Activated CD8-positive, alpha-beta memory T cell treated with anti-CD3 and anti-CD28 coated beads for 4 hours (primary cell): ENCODE measurements at places on chromosomes 6 and 20.

DNA sequence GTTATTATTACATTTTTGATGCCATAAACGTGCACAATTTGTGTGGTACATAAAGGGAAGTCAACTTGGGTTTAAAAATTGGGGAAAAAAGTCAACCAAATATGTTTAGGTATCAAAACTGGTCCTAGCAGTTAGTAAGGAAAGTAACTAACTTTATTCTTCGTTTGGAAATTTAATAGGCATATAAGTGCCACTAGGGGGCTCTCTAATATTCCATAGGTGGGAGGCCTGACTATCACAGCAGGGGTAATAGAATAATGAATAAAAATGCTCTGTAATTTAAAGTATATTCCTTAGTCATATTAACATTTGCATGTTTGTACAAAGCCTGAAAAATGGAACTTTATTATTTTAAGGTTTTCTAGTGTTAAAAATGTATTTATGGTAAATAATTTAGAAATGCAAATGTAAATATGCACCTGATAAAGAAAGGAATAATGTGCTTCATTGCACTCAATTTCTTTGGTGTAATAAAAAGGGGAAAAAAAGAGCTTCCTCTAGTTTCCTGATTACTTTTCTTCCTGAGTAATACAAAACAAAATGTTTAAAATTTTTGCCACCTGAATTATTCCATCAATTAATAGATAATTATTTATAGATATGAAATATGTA lies 125.7 kb upstream of the HDAC2 start:
- no peak for DNase-seq

DNA sequence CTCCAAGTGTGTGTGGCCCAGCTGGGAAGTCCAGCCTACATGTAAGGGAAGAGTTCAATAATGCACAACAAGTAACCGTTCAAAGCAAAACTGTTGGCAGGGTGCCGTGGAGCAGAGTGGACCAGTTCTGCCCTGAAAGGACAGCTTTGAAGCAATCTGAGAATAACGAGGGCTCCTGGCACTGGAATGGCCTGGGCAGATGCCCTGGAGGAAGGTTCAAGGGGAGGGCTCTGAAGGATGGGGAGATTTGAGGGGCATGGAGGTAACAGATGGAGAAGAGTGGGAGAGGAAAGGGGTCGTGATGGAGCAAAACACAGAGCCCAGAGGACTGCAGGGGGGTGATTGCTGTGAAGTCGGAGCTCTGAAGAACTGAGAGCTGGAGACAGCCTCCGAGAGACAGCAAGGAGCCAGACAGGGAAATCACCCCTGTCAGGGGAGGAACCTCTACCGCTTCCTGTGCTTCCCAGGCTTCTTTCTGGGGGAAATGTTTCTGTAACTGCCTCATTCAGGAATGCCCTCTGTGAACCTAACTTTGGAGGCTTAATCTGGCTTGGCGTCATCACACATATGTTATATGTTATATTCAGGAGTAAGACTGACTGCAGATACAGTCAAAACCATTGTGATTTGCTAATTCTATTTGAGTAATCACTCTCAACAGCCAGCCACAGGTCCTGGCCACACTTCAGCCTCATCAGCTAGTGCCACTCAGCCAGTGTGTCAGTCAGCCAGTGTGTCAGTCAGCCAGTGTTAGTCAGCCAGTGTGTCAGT lies 41.2 kb downstream of the ZC3H12D start:
- DNase-seq, result no peak

DNA sequence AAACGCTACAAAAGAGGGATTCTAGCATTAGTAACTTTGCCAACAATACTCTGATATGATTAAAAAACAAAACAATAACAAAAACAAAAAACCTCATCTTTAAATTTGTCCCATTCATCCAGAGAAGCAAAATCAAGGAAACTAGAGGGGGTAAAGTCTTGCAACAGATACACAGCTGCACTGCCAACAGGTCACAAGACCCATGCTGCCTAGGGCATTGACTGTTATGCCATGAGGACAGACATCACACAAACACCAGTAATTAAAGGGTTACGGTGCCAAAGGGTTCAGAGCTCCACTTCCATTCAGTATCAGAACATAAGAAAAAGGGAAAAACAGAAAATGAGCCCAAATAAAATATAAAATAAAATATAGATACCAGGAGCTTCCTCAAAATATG lies 1.6 kb downstream of the TBC1D20 start:
- no peak for DNase-seq

DNA sequence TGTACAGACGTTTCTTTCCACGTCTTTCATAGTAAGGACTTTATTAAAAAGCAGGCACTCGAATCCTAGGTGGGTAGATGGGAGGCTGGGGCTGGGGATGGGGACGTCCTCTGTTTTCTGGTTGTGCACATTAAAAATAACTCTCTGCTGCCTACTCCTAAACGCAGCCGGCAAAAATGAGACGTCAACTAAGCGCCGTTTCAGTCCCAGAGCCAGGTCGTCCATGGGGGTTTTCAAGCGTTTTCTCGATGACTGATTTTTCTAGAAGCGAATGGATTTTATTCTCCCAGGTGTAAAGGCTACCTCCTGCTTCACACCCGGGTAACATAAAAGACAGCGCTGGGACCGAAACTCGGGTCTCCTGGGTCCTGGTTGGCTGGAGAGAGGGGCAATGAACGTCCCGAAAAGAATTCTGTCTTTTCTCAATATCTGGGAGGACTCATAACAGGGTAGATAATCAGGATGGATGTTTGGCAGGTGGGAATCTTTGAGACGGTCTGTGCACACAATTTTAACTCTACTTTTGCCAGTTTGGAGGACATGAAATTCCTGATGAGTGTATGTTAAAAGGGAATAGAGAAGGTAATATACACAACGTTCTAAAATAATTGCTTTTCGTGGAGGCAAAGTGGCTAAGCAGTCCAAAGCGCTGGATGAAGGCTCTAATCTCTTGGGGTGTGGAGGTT lies 25.2 kb downstream of the GPX6 start:
- DNase-seq, result no peak

- DNase-seq, result no peak
Measured at GRCh38 chr20:59937150-59937549, 3.0 kb downstream of the PPP1R3D start.

GRCh38 chr20:51528263-51529027 lies 14.1 kb downstream of the NFATC2 start:
- peak; percentile 62 for DNase-seq

- no peak for DNase-seq
Measured at GRCh38 chr6:6844530-6844929, 256.0 kb downstream of the LY86 start.

DNA sequence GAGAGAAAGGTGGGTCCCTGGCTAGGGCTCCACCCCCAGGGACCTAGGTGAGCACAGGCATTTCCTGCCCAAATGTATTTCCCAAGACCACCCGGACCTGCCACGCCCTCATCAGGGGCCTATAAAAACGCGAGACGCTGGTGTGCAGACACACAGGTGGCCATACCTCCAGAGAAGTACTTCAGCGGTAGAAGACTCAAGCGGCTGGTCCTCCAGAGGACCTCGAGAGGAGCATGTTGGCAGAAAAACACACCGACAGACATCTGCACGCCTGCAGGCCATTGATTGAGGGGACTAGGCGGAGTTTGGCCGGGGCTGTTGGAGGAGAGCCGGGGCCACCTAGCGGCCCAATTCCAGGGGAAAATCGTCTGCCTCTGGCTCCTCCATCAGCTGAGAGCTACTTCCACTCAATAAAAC lies 695.8 kb upstream of the MMS22L start:
- DNase-seq, result no peak

DNA sequence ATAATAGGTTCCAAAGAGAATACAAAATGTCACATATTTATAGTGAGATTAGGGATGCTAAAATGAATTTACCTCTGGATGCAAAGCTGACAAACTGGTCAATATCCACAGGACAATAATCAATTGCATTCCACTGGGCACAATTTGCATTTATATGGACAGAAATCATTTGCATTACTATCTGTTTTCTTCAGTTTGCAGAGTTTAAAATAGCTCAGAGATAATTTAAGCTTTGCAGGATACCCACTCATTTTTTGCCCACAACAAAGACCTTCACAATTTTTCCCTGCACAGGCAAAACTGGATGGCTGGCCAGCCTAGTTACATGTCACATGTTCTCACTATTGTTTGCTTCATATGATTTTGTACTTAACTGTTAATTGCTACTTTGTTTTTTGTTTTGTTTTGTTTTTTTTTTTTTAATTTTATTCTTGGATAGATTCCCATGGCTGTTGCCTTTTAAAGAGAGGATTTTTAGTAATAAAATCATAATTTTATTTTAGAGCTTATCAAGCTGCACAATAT lies 483.5 kb downstream of the UTRN start:
- DNase-seq, result no peak

DNA sequence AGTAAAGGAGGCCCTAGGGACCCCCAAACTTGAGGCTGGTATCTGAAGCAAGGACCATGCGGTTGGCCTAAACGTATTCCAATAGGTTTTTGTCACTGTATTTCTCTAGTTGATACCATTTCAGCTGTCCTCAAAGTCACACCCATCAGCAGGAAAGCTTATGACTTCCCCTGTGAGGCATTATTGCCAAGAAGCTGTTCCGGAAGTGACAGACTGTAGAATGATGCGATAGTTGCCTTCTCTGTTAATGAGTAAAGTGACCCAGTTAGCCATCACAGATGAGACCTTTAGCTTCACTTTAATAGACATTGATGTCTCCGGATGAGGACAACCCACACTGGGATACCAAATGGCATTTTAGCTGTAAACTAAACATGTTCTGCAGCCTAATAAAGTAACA lies 147.9 kb downstream of the RNGTT start:
- no peak for DNase-seq

DNA sequence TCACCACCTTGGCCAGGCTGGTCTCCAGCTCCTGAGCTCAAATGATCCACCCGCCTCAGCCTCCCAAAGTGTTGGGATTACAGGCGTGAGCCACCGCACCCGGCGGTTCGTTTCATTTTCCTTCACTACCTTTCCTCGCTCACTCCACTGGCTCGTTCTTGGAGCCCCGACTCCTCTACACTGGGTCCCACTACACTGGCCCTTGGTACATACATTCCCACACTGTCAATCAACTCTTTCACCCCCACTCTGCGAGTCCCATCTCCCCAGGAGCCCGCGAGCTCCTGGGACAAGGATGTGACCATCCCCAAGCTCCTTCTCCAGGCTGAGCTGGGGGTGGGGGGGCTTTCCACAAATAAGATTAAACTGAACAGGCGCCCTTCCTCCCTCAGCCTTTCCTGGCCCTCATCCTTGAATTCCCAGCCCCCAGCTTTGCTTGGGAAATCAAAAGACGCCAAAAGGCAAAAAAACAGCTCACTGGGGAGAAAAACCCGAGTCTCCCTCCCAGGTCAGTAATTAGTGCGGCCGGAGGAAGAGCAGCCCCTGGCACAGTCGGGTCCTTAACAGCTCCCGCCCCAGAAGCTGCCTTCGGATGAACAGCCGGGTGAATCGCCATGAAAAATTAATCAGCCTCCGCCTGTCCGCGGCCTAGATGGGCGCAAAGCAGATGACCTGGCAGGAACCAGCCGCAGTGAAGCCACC lies 42.8 kb upstream of the LY86 start:
- DNase-seq, result no peak

DNA sequence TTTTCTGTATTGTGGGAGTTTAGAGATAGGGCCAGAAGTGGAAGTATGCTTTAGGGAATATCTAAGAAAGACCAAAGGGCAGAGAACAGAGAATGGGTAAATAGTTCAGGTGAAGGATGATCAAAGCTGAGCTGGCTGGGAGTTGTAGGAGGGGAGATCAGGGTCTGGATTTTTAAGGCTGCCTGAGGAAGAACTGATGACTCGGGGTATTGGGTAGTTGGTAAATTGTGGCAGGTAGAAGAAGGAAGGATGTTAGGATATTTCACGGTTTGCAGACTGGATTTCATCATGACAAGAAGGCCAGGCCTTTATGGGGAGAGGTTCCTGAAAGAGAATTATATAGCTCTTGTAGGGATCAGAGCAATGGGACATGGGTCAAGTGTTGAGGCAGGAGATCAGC lies 492.9 kb downstream of the UTRN start:
- no peak for DNase-seq
